ENCODE measurements at places on chromosomes 2 and 18. TPM values are rescaled to one million over a fixed set of nuclear protein-coding genes. Genes with fewer than 3 reads are reported as not detected.
A peak's percentile ranks its signal among the peaks of the same experiment; 100 is the strongest.

Gene TUBA3E
- total RNA-seq: not detected

Gene NEB
- total RNA-seq: 7,790 TPM

- no peak overlapping the region for H3K4me3 ChIP-seq
- no peaks in the 10 kb centered on the region for H3K27me3 ChIP-seq
- H3K4me1 ChIP-seq: peaks cover 48% of the 10 kb centered on the region
- H3K36me3 ChIP-seq: no peaks in the 10 kb centered on the region
- no peak overlapping the region for H3K27ac ChIP-seq
- no peak for DNase-seq
These were observed 131.3 kb downstream of the SH3RF3 start for GRCh38 chr2:109260116-109260855.

Gene HOXD1
- not detected for total RNA-seq

Gene TUBA4B
- total RNA-seq: not detected

Gene OTOS
- not detected for total RNA-seq

DNA sequence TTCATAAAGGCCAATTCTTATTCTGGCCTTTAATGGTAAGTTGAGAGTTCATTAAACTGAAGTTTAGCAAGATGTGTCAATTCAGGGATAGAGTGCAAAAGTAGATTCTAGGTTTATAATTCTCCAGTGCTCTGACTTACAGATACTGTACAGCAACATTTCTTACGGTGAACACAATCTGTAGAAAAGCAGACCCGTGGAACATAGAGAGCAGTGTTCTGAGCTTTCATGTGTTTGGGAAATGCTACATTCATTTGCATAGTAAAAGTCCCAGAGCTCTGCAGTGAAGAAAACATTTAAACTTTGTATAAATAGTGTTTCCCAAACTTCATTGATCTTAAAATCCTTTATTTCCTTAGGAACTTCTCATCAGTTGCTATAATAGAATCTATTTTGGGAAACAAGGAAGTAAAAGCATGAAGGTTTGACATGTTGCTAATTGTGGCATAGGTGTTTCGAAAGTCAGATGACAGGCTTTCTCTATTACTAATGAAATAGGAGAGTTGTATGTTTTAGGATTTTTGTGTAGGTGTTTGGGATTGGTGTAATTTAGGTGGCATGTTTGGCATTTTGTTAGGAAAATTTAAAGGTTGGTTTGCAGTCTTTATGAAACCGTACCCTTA lies 138.2 kb downstream of the ASXL3 start:
- no peaks in the 10 kb centered on the region for H3K36me3 ChIP-seq
- no peak for DNase-seq
- H3K4me1 ChIP-seq: no peaks in the 10 kb centered on the region

DNA sequence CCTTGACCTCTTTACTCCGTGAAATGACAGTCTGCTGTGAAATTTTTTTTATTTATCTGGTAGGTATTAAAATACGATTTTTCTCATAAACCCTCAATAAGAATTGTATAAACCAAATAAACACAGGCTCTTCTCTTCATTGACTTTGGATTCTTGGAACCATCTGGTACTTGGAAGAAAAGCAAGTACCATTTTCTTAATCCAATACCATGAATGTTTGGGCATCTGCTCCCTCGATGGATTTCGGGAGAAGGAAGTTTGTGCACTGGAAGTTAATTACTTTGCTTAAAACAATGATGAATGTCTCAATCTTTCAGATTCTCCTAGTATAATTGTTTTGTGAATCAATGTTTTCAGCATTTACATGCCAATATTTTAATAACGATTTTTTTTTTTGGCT lies 5.3 kb upstream of the SCG2 start:
- DNase-seq: no peak
- no peak overlapping the region for H3K4me3 ChIP-seq
- H3K4me1 ChIP-seq: no peaks in the 10 kb centered on the region
- H3K36me3 ChIP-seq: no peaks in the 10 kb centered on the region
- H3K27me3 ChIP-seq: no peaks in the 10 kb centered on the region

Gene CNRIP1
- 9.2 TPM for total RNA-seq

Gene XIRP2
- total RNA-seq: 8,701 TPM

- no peaks in the 10 kb centered on the region for H3K4me1 ChIP-seq
- no peak overlapping the region for H3K4me3 ChIP-seq
- no peak overlapping the region for H3K27ac ChIP-seq
- no peak for DNase-seq
- no peaks in the 10 kb centered on the region for H3K36me3 ChIP-seq
These were observed 35.9 kb upstream of the SNED1 start for GRCh38 chr2:240962300-240963064.

- DNase-seq: peak; percentile 82
- no peak overlapping the region for H3K27ac ChIP-seq
- no peak overlapping the region for H3K4me3 ChIP-seq
These were observed 196.5 kb downstream of the TFCP2L1 start for GRCh38 chr2:121088251-121089165.

GRCh38 chr2:101736861-101737291 lies 39.4 kb downstream of the MAP4K4 start:
- no peaks in the 10 kb centered on the region for H3K27me3 ChIP-seq
- no peak overlapping the region for H3K4me3 ChIP-seq
- H3K4me1 ChIP-seq: peaks cover 86% of the 10 kb centered on the region
- no peak for DNase-seq

DNA sequence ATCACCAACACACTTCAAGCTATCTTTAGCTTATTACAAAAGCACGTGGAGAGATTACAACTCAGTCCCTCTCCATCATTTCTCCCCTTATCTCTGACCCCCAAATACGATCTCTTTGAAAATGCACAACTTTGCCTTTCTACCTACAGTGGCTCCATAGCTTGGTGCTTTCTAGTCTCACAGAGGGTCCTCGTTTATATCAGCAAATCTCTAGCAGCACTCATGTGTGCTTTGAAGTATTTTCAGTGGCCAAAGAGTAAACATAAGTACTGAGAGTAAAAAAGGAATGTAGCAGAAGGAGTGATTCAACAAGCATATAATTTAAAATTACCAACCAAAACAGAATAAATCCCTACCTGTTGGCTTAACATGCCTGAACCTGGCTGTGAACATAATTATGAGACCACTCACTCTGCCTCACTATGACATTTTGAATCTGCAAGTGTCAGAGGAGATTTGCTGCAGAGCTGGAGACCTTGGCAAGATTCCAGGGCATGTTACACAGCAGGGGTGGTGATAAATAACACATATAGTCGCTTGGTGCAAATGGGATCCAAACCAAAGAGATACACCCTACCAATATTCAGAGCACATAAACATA lies 54.6 kb downstream of the LAMA3 start:
- H3K27me3 ChIP-seq: no peaks in the 10 kb centered on the region
- H3K27ac ChIP-seq: no peak overlapping the region
- H3K4me3 ChIP-seq: no peak overlapping the region
- H3K4me1 ChIP-seq: peaks cover 3% of the 10 kb centered on the region

Gene C1GALT1C1L
- total RNA-seq: 0.26 TPM

DNA sequence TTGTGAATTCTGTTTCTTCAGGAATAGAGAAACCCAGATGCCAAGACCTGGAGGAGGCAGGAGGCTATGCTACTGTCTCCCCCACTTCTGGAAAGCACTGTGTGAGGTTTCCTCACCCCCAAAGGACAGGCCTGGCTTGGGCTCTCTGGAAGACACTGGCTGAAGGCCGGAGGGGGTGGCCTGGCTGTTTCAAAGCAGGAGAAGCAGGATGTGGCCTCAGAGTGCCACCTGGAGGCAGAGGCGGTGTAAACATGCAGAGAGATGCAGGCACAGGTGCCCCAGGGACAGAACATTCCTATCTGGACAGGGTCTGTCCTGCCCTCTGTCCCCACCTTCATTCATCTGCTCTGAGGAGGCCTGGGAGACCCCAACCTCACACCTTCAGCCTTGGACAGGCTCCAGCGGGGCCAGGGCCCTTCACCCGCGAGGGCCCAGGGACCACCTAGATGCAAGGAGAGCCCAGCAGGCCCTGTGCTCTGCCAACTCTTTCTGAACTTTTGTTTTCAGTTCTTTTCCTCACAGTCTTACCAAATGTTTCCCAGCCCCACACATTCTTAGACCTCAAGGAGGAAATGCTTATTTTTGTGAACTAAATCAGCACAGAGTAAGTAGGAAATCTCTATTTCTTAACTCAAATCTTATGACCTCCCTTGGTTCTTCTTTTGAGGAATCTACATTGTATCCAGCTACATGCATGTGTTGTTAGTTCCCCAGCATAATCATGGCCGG lies 79.2 kb downstream of the LONRF2 start:
- peaks cover 3% of the 10 kb centered on the region for H3K4me1 ChIP-seq
- no peaks in the 10 kb centered on the region for H3K27me3 ChIP-seq
- H3K4me3 ChIP-seq: no peak overlapping the region
- no peak overlapping the region for H3K27ac ChIP-seq
- H3K36me3 ChIP-seq: no peaks in the 10 kb centered on the region

Gene ELMOD3
- total RNA-seq: 18.9 TPM

DNA sequence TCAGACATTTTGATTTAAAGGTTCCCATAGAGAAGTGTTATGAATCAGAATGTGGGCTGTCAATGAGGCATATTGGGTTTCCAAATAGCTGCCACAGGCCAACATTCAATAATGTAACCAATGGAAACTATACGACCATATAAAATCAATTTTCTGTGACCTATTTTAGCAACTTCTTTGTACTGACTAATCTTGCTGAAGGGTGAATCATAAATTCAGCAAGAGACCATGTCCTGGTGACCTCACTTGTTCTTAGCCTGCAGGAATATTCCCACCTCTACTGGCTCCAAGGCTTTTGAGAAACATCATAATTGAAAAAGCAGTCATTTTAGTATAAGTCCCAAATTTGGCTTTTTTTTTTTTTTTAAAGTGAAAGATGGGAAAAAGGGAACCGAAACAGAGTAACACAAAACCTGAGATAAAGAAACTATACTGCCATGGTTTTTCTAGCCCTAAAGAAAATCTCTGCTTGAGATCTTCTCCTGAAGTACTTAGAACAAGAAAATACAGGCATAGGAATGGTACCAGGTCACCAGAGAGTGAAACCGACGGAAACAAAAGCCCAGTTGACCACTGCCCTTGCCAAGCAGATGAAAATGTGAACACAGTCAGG lies 32.1 kb downstream of the PLEKHM3 start:
- no peak overlapping the region for H3K27ac ChIP-seq
- H3K4me3 ChIP-seq: no peak overlapping the region
- H3K4me1 ChIP-seq: peaks cover 15% of the 10 kb centered on the region

- no peak overlapping the region for H3K4me3 ChIP-seq
- H3K36me3 ChIP-seq: no peaks in the 10 kb centered on the region
- DNase-seq: no peak
- H3K27ac ChIP-seq: no peak overlapping the region
- H3K27me3 ChIP-seq: no peaks in the 10 kb centered on the region
These were observed 30.5 kb downstream of the TCF7L1 start for GRCh38 chr2:85163675-85164074.

Gene DSC3
- total RNA-seq: 0.06 TPM

DNA sequence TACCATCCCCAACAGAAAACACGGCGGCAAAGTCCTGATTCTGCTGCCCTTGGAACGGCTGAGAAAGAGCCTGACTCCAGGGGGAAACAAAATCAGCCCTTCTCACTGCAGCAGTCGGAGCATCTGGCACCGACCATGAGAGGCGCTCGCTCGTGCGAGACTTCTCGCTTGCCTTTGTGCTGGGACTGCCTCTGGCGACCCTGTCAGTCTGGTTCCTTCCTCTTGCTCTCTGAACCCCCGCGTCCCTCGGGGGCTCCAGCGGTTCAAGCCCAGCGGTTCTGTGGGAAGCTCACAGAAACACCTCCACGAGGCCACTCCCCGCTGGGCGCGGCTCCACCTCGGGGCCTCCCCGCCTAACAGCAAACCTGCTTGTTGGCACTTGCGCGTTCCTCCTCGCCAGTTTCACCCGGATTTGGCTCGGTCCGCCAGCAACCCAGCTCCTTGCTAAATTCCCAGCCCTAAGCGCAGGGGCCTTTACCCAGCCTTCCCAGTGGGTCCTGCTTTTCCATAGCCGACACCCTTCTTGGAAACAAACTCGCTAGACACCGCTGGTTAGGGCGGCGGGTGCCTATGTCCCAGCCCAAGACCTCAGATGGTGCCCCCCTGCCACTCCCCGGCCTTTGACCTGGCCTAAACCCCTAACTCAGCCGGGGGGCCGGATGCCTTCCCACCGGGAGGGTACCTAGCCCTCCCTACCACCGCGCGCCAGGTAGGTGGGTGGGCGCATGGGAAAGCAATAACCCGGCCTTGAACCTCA lies 2.2 kb downstream of the RND3 start:
- H3K36me3 ChIP-seq: no peaks in the 10 kb centered on the region
- peak overlapping the region; percentile 83 for H3K27ac ChIP-seq
- H3K27me3 ChIP-seq: no peaks in the 10 kb centered on the region

- H3K27ac ChIP-seq: no peak overlapping the region
- peaks cover 16% of the 10 kb centered on the region for H3K4me1 ChIP-seq
- no peaks in the 10 kb centered on the region for H3K27me3 ChIP-seq
- no peaks in the 10 kb centered on the region for H3K36me3 ChIP-seq
These were observed 9.2 kb upstream of the D2HGDH start for GRCh38 chr2:241724975-241725870.

- H3K27ac ChIP-seq: no peak overlapping the region
- H3K4me3 ChIP-seq: no peak overlapping the region
- DNase-seq: peak; percentile 64
These were observed 167.1 kb downstream of the ZFP36L2 start for GRCh38 chr2:43059183-43059897.

- DNase-seq: no peak
- no peaks in the 10 kb centered on the region for H3K27me3 ChIP-seq
- no peak overlapping the region for H3K27ac ChIP-seq
- H3K4me3 ChIP-seq: no peak overlapping the region
These were observed 117.3 kb downstream of the MIB1 start for GRCh38 chr18:21857871-21858270.

DNA sequence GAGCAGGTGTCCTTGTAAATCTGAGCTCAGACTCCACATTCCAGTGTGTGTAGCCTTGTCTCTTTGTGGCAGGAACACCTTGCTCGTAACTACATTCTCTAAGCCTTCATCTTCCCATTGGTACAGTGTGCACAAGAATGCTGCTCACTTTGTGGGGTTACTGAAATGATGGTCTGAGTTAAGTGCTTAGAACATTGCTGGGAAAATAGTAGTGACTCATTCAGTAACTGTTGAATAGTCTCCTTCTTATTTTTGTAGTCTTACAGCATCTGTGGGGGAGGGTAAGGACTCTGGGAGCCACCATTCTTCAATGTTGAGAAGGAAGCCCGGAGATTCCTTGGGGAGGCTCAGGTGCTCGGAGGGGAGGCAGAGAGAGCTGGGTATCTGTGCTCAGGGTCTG lies 236.0 kb upstream of the HDAC4 start:
- no peak for DNase-seq
- no peak overlapping the region for H3K4me3 ChIP-seq
- no peaks in the 10 kb centered on the region for H3K4me1 ChIP-seq
- H3K36me3 ChIP-seq: no peaks in the 10 kb centered on the region
- H3K27me3 ChIP-seq: no peaks in the 10 kb centered on the region

Gene IL1A
- not detected for total RNA-seq

Gene PLGLB1
- total RNA-seq: 1.1 TPM
